Activated CD4-positive, alpha-beta T cell treated with anti-CD3 and anti-CD28 coated beads, Interleukin-2, Interleukin-4, amounts not matched to agents 100 ng/mL and 50 ng/mL, durations not matched to agents 16 hours and 8 hours (primary cell): ENCODE measurements at places on chromosomes 5 and 9.

GRCh38 chr5:128453121-128453520, 84.9 kb downstream of the FBN2 start:
- DNase-seq: no peak

GRCh38 chr9:101341958-101342357, 42.8 kb downstream of the BAAT start:
- DNase-seq: no peak

GRCh38 chr5:102309586-102309985, 13.5 kb upstream of the SLCO4C1 start:
- no peak for DNase-seq

- DNase-seq: no peak
Observed at GRCh38 chr9:81729135-81729534, 39.8 kb upstream of the TLE1 start.

DNA sequence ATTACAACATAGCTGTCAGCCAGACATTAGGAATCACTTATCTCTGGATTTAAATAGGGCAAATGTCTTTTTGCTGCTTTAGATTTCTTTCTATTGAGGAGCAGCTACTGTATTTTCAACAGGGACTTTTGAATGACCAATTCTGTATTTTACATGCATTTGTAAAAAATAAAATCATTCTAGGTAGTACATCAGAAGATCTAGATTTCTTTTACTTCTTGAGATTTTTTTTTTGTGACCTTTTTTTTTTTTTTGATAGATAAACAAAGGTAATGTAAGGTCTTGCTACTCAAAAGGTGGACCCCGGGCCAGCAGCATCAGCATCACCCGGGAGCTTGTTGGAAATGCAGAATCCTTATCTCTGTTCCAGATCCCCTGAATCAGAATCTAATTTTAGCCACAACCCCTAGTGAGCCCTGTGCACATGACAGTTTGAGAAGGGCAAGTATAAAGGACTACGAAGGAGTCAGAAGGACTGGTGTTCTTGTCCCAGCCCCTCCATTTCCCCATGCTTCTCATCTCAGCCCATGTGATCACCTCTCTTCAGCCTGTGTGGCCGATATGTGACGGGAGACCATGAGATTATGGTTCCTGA, 37.7 kb upstream of the CKMT2 start:
- DNase-seq: no peak

GRCh38 chr5:56244627-56245026, 11.5 kb upstream of the ANKRD55 start:
- DNase-seq: no peak

DNA sequence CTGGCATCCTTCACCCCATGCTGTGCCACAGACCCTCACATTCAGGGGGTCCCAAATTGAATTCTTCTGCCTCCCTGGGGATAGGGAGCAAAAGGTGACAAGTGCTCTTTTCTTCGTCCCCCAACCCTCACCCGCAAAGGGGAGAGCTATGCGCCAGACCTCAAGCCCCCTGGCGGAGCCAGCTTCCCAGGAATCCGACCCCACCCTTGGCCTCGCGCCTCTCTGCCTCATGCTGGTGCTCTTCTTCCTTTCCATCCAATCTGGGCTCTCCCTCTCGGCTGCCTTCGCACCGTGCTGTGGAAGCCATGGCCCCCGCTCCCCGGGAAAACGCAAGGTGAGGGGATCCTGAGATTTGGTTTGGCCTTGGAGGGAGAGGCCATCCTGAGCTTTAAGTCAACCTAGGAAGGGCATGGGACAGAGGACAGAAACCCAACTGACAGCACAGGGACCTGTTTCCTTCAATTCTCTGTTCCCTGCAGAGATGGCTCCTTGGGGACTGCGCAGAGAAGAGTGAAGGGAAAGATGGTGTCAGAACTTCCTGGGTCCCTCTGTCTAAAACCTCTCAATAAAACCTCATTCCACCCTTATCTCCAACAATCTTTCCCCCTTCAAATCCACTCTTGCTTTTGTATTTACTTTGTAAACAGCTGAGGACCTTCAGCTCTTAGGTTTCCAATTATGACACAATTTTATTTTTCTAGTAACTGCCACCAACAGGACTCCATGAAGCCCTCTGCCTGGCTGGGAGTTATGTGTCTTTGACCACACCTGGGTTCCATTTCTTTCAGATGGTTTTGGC, 36.3 kb upstream of the CRB2 start:
- no peak for DNase-seq

DNA sequence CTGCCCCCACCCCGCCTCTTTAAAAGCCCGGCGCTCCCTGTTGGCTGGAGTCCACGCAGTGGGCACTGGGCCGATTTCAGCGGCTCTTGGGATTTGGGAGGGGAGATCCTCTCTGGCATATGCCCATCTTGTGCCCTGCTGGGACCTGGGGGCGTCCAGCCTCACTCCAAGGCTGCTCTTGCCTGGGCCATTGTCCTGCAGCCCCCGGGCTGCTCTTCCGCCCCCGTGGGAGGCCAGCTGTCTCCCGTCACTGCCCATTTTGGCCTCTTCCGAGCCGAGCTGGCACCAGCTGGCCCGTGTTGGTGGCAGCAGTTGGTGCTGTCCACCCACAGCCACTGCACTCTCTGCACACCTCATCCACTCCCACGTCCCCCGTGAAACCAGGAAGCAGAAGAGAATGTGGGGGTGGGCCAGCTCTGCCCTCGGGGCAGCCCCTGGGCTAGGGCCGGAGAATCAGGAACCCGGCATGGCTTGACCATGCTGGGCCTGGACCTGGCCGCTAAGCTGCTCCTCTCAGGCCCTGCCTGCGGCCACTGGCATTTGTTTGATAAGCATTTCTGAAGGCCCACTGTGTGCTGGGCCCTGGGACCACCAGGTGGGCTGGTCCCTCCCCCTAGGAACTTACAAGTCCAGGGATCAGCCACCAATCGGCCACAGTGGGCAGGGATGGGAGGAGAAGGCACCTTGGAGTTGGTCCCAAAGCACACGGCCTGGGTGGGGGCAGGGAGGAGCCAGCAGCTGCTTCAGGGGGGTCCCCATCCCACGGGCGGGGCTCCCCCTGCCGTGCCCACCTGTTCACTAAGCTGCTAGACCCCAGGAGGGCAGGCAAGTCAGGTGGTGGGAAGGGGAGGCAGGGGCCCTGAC, 2.2 kb downstream of the C8G start:
- DNase-seq: no peak
